NT2/D1 (cell line): ENCODE measurements at places on chromosomes 3 and 15.

DNA sequence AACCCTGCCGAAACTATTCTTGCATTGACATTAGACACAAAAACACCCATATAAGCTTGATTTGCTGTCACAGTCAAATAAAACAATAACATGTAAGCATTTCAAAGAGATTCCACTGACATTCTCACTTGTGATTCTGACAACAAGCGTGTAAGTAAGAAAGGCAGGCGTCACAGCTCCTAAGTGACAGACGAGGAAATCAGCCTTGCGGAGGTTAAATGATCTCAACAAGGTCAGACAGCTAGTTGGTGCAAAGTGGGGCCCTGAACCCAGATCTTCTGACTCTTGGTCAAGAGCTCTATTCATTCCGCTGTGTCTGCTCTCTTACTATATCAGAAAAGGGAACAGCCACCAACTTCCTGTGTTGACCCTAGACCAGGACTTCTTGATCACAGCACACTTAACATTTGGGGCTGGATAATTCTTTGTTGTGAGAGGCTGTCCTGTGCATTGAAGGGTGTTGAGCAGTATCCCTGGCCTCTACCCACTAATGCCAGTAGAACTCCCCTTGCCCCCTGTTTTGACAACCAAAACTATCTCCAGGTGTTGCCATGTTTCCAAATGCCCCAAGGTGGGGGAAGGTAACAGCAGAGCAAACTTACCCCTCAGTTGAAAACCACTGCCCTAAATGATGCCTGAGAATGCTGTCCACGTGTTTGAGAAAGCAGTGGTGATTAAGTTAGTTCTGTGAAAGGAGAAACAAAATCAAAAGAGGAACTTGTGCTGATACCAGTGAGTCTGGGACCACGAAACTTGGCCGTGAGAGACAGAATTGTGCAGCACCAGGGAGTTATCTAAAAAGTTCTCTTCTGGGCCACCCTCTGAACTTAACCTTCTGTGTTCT is 86.1 kb downstream of the LIPC start:
- no peak for DNase-seq

DNA sequence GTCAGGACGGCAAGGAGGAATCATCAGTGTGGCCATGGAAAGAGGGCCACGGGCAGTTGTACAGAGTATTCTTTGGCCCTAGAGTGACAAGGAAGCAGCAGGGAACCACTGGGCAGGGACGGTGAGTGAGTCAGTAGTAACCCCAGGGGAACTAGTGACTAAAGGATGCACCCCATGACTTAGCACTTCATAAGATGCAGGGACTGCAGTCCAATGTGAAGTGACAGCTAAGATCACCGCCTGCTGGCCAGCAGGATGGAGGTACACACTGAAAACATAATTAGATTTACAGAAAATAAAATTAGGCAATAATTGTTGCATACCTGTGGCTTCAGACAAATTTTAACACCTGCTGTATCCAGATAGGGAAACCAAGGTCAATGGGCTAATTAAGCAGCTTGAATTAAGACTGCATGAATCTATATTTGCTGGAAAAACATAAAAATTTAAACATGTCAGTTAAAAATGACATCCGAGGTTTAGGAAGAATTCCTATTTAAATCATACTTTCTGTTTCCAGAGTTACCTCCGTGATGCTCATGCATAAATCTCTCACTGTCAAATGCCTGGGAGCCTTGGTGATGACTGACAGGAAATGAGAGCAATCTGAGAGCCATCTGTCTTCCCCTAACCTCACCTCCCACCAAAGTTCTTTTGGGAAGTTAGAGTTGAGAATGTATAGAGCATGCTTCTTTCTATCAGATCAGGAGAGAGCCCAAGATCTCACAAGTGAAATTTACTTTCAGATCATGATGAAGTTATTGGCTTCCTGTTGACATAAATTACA is 56.5 kb downstream of the DCLK3 start:
- no peak for DNase-seq

DNA sequence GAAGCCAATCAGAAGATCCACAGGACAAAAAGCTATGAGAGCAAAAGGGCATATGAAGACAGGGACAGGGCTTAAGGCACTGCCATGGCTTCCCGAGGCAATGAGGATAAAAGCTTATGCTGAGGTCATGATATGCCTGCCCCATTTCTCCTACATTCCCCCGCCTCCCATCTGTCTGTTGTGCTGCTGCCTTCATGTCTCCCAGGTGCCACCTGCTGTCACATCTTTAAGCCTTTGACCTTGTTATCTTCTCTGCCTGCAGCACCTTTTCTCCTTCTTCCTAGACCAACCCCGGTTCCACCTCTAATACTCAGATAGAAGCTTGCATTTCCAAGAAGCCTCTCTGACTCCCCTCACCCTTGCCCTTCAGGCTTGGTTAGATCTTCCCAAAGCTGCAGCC is 213.8 kb downstream of the ARRDC4 start:
- DNase-seq = peak; percentile 9

GRCh38 chr3:64072126-64072525 is 48.8 kb upstream of the PSMD6 start:
- no peak for DNase-seq

GRCh38 chr3:187318819-187319616 is 27.5 kb upstream of the MASP1 start:
- peak; percentile 60 for DNase-seq

DNA sequence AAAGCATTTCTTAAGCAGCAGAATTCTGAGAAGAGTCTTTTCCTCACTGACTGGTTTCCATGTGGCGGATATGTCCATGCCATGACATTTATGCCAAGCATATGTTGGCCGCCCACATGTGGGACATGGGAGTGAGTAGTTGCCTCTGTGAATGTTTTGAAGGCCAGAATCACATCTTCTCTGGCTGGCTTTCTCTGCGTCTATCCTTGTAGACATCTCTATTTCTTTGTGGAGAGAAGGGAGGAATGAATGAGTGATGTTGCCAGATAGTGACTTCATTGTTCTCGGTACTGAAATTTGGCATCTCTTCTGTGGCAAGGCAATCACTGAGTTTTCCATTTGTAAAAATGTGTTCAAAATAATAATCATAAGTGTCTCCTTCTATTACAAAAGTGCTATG is 316.0 kb downstream of the CLSTN2 start:
- no peak for DNase-seq

- no peak for DNase-seq
These were observed 2.0 kb downstream of the NRROS start for GRCh38 chr3:196641333-196642054.

- no peak for DNase-seq
These were observed 68.9 kb downstream of the CD200R1L start for GRCh38 chr3:112777811-112778210.

- no peak for DNase-seq
These were observed 149.7 kb upstream of the ATP2B2 start for GRCh38 chr3:10655105-10655504.

- DNase-seq = no peak
These were observed 27.4 kb downstream of the METTL6 start for GRCh38 chr3:15399970-15400369.

- DNase-seq = no peak
These were observed 28.5 kb downstream of the PTPN23 start for GRCh38 chr3:47409284-47409683.

DNA sequence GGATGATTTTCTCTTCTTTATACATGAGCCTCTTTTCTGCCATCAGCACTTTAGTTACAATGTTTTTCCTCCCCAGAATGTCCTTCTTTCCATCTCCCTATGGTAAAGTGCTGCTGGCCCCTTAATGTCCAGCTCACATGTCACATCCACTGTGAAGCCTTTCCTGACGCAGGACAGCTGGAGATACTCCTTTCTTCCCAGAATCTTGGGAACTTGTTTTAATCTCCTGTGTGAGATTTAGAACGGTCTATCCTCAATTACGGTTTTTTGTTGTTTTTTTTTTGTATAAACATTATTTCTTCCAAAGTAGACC is 147.7 kb upstream of the TSC22D2 start:
- no peak for DNase-seq

DNA sequence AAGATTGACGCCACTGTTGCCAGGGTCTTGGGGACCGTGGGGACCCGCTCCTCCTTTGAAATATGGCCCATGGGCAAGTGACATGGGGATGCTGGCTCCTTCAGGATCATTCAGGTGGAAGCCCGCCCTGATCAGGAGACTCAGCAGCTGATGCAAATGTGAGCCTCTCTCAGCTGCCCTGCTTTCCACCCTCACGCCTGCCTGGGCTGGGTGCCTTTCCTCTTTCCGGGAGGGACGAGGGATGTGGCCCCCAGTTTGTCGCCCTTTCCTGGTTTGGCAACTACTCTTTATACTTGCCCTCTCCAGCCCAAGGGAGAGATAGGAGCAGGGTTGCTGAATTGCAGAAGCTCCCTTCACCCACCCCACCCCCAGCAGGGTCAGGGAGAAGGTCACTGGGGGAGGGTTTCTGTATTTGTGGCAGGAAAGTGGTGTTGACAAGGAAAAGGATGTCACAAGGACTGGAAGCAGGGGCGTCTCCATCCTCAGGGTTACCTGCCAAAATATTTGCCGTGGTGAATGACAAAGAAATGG is 21.8 kb downstream of the DNASE1L3 start:
- DNase-seq = no peak

GRCh38 chr3:183315739-183316138 is 62.7 kb downstream of the B3GNT5 start:
- no peak for DNase-seq

- DNase-seq = no peak
These were observed 25.6 kb downstream of the TPM1 start for GRCh38 chr15:63067976-63068743.

- DNase-seq = no peak
These were observed 21.7 kb downstream of the CSNK1G1 start for GRCh38 chr15:64333986-64334929.

DNA sequence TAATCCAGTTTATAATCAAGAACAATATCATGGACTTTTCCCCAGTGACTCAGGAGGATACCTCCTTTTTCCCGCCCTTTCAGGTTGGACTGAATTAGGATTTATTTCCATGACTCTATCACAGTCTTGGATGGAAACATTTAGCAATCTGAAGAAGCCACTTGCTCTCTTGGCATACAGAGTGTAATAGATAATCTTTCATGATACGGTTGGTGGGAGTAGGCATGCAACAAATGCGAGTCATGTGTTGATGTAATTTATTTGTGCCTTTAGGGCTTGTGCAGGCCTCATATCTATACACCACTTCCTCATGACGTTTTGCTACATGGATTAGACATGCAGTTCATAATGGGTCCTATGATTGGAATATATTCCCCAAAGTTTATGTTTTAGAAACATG is 54.2 kb upstream of the MCTP2 start:
- DNase-seq = no peak

- peak; percentile 57 for DNase-seq
These were observed at the start of gene GXYLT2 for GRCh38 chr3:72887705-72888545. Gene GXYLT2, plus strand, starts transcription at chr3:72888046. Its CDS starts 188 bp downstream, at chr3:72888234.

DNA sequence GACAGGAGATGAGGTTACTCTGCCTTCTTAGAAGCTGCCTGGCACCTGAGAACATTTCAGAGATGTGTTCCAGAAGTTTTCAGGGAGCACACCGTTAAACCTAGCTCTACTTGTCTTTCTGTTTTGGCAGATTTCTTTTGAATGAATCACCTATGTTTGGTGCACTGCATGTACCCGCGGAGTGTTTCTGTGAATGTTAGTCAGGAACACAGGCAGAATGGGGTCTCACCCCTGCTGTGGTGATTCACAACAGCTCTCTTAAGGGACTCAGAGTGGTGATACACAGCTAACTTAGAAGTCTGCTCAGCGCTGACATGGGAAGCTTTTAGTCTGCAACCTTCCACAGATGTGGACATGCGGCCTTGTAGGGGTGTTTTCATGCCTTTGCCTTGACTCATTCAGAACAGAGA is 24.0 kb downstream of the TSEN2 start:
- no peak for DNase-seq

DNA sequence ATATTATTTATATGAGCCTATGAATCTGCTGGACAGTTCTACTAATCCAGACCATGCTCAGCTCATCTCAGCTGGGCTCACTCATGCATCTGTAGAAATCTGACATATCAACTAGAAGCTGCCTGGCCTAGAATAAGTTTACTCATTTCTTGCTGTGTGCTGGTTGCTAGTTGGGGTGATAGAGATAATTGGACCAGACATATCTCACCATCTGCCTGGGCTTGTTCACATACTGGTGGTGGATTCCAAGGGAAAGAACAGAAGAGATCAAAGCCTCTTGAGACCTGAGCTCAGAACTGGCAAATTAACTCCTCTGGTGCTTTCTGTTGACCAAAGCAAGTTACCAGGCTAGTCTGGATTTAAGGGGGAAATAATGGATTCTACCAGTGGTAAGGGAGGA is 109.1 kb downstream of the NSUN3 start:
- DNase-seq = no peak

DNA sequence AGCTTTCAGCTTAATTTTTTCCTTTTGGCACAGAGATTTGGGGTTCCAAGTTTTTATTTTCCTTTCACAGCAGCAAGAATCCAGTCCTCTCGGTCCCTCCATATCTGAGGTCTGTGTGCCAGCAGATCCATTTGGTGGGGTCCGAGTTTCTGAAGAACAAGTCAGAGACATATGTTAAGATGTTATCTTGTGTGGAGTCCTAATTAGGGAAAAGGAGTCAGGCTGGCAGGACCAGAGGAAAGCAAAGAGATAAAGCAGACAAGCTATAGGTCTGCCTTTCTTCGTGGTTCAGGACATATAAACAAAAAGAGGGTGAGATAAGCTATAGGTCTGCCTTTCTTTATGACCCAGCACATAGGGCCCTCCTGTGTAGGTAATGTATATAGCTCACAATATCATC is 54.9 kb downstream of the TMED3 start:
- DNase-seq = no peak

DNA sequence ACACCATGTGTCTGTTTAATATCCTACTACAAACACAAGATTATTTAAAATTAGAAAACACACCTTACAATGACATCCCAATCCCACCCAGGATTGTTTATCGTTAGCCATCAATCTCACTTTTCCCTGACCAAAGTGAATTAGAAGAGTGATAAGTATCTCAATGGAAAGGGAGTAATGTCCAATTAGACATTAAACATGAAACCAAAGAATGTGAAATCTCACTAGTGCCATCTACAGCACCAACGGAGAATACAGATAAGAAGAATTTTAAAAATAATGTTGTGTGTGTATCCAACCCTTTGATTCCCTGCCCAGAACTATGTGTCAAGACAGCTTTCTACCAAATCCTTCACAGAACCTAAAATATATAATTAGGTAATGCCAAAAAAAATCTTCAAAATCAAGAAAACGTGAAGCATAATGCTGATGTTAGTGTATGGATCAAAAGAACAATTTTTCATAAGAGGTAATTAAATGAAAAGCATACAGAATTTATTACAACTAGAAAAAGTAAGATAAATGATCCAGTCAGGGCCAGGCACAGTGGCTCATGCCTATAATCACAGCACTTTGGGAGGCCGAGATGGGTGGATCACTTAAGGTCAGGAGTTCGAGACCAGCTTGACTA is 64.2 kb downstream of the SCAPER start:
- no peak for DNase-seq

DNA sequence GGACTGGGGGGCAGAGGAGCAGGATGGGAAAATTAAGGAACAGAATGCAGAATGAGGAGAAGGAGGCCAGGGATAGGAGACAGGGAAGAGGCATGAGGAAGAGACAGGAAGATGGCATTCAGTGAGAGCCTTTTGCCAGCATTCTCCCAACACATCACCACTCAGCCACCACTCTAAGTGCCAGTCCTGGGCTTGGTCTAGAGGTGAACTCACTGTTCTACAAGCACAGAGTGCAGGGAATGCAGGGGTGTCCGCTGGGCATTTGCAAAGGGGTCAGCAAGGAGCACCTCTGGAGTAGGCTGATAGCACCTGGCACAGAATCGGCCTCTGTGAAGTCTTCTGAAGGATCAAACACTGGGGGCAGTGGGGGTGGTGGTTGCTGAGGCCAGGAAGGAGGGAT is 14.6 kb upstream of the IGDCC3 start:
- DNase-seq = no peak

- no peak for DNase-seq
These were observed 27.7 kb downstream of the HLTF start for GRCh38 chr3:149058602-149059001.

GRCh38 chr15:37682304-37682703 is 252.1 kb upstream of the TMCO5A start:
- no peak for DNase-seq
